Globus pallidus (tissue), 1 donor: ENCODE measurements at places on chromosomes 16 and 17.

GRCh38 chr17:61955619-61956018, 27.8 kb upstream of the INTS2 start:
- DNase-seq: no peak

DNA sequence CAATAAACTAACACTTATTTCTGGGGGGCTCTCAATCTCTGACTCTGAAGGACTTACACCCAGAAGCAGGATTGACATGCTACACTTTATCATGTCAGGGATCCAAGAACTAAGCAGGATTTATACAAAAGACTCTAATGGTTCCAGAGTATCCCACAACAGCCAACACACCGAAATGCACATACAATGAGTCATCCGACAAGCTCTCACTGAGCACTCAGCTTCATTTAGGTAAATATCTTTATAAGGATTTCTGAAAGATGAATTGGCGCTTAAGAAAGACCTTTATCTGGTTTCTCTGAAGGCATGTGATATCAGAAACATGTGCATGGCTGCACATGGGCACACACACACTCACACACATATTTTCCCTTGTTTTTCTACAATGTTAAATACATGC, 77.2 kb downstream of the TOX3 start:
- DNase-seq: no peak

- DNase-seq: no peak
Measured at GRCh38 chr16:87306516-87306915, 10.7 kb downstream of the C16orf95 start.

DNA sequence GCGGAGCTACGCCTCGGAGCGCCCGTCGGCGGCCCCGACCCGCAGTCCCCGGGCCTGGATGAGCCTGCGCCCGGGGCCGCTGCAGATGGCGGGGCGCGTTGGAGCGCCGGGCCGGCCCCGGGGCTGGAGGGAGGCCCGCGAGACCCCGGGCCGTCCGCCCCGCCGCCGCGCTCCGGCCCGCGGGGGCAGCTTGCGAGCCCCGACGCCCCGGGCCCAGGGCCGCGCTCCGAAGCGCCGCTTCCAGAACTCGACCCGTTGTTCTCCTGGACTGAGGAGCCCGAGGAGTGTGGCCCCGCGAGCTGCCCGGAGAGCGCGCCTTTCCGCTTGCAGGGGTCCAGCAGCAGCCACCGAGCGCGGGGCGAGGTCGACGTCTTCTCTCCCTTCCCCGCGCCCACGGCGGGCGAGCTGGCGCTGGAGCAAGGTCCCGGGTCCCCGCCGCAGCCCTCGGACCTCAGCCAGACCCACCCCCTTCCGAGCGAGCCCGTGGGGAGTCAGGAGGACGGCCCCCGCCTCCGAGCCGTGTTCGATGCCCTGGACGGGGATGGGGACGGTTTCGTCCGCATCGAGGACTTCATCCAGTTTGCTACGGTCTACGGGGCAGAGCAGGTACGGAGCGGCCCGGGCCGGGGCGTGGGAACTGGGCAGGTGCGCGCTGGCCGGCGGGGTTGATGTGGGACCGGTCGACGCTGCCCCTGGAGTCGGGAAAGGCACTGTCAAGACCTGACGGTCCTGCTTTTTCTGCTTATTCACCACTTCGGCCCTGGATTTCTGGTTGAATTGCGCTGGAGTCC, 861 bp downstream of the RAB11FIP3 start:
- no peak for DNase-seq

DNA sequence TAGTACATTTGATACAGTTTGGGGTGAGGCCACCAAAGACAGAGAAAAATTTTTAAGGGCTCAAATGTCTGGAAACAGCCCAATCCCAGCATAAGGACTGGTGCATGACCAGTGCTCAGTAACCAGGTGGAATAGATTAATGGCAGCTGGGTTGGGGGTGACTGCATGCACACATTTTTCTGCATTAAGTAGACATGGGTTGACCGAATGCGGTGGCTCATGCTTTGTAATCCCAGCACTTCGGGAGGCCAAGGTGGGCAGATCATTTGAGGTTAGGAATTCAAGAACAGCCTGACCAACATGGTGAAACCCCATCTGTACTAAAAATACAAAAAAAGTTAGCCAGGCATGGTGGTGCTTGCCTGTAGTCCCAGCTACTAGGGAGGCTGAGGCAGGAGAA, 121.1 kb upstream of the HSBP1 start:
- DNase-seq: no peak

DNA sequence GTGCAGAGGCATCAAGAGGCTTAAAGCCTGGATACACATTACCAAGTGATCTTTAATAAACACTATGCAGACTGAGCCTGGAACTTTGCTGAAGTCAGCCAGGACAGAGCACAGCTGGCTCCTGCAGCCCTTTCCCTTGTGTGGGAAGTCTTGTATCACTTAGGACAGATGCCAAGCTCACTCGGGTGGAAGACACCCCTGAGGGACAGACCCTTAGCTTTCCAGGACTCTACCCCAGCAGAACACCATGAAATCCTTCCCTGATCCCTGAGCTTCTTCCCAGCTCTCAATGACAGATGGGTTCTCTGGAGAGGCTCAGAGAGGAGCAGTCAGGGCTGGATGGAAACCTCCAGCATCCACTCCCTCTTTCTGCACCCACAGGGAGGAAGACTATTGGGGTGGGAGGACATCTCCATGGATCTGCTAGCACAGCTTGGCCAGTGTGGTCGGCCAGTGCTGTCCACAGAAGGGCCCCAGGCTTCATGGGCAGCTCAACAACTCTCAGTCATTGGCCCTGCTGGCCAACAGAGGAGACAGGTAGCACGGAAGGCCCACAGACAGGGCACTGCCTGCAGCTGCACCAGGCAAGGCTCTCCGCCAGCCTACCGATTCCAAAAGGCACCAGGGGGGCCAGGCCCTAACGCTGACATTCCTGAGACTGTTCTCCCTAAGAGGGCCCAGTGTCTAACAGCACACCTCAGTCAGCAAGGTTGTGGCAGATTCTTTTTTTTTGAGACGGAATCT, 15.9 kb downstream of the RAB5C start:
- DNase-seq: no peak

- no peak for DNase-seq
Measured at GRCh38 chr16:11004973-11005610, 60.7 kb downstream of the CLEC16A start.

GRCh38 chr16:28834873-28835863, 11.0 kb downstream of the TUFM start:
- DNase-seq: no peak

DNA sequence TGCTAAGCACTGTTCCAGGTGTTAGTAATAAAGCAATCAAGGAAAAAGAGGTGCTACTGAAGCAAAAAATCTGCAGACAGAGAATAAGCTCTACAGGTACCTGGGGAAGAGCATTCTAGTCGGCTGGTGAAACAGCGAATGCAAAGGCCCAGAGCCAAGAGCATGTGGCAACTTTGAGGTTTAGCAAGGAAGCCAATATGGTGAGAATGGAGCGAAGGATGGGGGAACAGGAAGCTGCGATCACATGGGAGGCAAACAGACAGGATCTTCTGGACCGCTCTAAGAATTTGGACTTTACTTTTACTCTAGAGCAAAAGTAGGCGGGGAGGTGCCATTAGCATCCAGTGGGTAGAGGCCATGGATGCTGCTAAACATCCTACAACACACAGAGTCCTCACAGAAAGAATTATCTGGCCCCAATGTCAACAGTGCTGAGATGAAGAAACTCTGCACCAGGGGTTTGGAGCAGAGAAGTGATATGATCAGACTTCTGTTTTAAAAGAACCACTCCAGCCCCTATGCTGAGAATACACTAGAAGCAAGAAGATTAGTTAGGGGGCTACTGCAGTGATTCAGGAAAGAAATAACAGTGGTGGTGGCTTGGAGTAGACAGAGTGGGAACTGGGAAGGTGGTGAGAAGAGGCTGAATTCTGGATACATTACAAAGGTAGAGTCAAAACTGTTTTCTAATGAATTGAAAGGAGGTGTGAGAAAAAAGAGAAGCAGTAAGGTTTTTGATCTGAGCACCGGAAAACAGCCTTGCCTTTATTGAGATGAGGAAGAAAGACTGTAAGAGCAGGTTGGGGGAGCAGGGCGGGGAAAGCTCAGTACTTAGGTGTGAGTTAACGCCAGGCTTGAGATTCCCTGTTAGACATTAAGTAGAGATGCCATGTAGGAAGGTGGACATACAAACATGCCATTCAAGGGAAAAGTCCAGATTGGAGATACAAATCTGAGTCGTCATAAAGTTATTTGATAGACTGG, 11.0 kb downstream of the EFTUD2 start:
- DNase-seq: no peak

GRCh38 chr16:58119509-58119845, 9.7 kb downstream of the CFAP20 start:
- peak; percentile 59 for DNase-seq

DNA sequence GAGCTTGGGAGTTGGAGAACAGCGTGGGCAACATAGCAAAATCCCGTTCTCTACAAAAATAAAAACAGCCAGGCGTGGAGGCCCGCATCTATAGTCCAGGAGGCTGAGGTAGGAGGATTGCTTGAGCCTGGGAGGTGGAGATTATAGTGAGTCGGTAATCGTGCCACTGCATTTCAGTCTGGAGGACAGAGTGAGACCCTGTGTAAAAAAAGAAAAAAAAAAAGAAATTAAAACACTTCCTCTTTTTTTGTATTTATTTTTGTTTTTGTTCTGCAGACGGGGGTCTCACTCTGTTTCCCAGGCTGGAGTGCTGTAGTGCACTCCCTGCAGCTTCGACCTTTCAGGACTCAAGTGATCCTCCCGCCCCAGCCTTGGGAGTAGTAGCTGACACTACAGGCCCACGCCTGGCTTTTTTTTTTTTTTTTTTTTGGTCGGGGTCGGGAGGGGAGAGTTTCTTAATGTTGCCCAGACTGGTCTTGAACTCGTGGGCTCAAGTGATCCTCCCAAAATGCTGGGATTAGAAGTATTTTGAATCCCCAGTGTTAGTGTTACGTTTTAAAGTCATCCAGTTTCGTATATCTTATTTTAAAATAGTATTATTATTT, 1.5 kb downstream of the IST1 start:
- DNase-seq: no peak

DNA sequence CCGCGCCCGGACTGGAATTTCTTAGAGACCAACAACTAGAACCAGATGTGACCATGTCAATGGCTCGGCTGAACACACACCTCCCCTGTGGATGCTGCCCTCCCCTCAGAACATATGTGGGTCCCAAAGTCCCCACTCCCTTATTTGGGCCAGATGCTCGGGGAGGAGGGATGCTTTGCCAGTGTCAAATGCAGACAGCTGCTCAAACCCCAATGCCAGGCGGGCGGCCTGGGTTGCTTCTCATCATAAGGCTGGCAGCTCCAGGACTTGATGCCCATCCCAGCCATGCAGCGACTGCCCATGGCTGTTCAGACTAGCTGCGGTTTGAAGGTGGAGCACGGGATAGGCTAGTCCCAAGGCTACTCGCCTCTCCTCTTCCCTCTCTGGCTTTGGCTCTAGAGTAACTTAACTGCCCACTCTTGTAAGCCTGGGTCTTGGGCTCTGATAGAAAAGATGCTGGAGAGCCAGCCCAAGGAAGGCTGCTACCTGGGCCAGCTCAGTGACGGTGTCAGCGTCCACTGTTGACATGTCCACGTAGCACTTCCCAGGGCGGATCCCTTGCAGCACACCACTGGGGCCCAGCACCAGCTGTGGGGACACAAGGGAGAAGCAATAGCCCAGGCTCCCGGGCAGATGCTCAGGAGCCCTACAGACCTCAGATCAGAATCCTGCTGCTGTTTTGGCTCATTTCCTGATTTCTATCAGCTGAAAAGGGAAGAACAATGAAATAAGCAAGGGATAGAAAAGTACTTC, 11.0 kb upstream of the ROGDI start:
- DNase-seq: no peak

DNA sequence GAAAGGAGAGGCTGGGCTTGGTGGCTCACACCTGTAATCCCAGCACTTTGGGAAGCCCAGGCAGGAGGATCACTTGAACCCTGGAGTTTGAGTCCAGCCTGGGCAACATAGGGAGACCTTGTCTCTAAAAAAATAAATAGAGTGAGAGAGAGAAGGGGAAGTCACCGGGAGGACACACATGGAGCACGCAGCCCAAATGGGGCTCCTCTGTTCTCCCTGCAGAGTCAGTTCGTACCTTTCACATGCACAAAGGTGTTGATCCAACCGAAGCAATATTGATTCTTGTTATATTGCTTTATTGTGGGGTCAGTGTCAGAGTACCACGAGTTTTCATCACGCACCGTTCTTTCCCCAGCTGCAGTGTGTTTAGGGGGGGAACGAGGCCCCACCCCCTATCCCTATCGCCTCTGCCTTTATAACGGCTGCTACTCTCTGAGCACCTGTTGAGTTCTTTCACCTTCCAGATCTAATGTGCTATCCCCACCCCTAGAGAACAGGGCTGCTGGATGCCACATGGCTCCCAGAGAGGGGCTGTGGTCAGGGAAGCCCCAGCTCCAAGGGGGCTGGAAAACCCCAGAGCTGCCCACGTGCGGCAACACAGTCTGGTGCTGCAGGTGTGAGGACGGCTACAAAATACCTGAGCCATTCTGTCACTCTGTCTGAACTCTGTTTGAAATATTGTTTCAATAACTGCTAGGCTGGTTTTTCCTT, 1.0 kb upstream of the TMEM235 start:
- no peak for DNase-seq

DNA sequence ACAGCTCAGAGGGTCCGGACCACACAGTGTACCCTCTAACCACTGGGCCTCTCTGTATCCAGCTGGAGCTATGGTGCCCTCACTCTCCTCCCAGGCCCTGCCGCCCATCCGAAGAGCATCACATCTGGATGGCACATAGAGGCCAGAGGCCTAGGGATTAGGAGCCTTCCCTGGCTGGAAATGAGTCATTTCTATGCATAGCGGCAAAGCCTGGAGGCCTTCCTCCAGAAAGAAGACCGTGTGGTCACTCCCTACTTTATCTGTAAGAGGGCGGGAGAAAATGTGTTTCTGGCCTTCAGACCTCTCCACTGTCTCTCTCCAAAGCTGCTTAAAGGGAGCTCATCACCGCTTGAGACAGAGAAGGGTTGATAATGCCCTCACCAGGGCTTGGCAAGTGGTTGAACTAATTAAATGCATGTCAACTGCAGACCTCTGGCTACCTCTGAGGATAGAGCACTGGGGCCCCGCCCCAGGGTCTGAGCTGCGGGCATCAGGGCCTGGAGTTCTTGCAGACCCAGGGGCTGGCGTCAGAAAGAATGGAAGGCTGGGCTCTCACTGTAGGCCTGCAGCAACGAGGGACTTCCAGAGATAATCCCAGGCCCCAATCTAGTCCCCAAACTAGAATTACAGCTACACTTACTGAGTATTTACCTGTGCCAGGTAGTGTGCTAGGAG, 122.2 kb downstream of the IRX5 start:
- DNase-seq: no peak

DNA sequence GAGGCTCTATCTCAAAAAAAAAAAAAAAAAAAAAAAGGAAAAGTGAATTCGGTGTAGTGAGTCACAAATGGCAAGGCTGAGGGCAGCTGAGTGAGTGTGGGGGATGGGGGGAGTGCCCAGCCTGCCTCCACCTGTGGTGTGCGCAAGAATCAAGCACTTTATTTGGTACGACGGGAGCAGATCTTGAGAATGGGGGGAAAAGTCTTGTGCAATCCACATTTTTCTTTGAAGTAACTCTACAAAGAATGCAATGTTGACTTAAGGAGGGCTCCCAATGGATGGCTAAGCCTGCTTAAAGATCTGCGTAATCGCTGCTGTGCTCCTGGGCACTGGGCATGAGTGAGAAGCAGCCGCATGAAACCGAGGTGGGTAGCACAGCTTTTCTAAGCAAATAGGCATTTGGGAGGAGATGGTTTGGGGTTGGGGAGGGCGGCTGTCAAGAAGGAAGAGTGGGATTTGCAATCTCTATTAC, 28.2 kb downstream of the ATP2C2 start:
- no peak for DNase-seq
